ENCODE measurements at places on chromosomes 1 and 21.

GRCh38 chr1:18583326-18583941 is 47.2 kb upstream of the PAX7 start:
- DNase-seq: no peak

DNA sequence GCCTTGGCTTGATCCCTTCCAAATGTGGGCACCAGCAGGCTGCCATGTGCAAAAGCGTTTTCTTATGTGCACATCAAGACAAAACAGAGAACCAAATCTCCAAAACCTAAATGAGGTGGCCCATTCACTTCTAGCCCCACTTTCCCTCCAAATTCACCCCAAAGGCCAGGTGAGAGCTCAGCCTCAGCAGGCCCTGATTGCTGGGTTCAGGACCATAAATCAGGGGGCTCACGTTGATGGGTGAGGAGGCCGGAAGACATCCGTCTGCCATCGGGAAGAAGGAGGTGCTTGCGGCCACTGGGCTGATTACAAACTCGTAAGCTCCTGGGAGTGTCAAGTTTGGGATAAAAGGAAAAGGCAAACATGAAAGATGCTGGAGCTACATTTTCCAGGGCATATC is 86.7 kb upstream of the CLDN14 start:
- DNase-seq: no peak

GRCh38 chr1:86000601-86001000 is 156.0 kb downstream of the COL24A1 start:
- DNase-seq: no peak

- DNase-seq: no peak
These were observed 750 bp downstream of the RHOU start for GRCh38 chr1:228735871-228736586.

DNA sequence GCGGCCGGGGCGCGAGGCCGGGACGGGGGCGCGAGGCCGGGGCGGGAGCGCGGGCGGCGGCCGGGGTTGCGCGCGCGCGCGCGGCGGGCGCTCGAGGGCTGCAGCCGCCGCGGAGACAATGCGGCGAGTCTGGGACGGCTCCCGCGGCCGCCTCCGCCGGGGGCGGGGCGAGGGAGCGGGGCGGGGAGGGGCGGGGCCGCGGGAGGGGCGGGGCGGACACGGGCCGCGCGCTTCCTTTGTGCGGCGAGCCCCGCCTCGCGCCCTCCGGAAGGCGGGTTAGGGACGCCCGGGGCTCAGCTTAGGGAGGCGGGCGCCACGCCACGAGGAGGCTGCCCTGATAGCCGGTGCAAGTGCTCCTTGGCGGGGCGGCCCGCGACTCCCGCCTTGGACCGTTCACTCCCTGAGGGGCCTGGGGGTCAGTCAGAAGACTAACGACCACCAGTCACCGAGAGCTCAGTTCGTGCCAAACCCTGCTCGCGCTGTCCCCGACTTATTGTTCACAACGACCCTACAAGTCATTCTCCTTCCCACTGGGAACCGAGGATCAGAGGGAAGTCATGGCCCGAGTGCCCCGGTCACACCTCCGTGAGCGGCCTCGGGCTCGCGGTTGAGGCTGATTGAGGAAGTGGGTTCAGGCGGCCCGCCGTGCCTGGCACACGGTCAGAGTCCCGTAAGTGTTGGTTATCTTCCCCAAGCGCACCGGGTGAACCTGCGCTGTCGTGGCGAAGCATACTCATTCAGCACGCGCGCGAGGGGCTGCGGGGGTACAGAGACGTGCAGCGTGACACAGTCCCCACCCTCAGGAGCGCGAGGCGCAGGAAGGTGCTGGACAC is 29.1 kb upstream of the A3GALT2 start:
- peak; percentile 74 for DNase-seq

- peak; percentile 8 for DNase-seq
These were observed 102.8 kb downstream of the CASZ1 start for GRCh38 chr1:10693497-10694273.

GRCh38 chr1:27719286-27720251 is 6.2 kb upstream of the FAM76A start:
- DNase-seq: no peak
